Bone marrow (tissue), 2 donors: ENCODE measurements at places on chromosomes 1 and 21.

- DNase-seq, result no peak
Measured at GRCh38 chr1:3640121-3640837, 9.6 kb downstream of the WRAP73 start.

DNA sequence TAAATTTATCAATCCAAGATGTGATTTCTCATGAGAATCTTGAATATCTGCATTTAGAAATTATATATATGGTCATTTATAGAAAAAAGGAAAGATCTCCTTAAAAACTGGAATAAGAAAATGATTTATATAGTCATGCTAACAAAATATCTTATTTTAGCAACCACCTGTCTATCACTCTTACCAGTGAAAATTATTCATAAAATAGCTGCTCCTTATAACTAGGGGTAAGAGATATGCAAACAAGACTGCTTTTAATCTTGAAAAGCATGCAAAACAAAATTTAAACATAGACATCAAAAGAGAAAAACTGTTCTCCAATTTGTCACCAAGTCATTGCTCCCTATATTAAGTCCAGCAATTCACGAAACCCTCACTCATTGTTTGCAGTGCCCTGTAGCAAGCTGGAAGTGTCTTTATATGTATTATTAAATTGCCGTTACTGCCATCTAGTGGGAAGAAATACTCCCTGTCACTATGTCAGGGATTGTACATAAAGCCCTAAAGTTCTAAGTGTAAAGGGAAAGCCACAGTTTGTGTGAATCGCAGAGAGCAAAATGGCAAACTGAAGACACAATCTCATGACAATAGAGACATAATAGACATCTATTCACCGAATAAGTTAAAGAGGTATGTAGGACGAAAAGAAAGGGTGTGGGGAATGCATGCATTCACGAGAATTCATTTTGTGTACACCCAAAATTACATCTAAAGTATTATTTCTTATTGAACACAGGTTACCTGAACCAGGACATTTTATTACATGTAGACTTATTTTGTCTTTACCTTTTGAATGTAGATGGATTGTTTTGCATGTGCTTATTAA lies 600.5 kb downstream of the USP25 start:
- no peak for DNase-seq

- DNase-seq, result no peak
Measured at GRCh38 chr1:163174524-163175437, 27.9 kb downstream of the RGS5 start.

GRCh38 chr1:204190212-204191211 lies 5.8 kb downstream of the KISS1 start:
- DNase-seq, result peak; percentile 15

- no peak for DNase-seq
Measured at GRCh38 chr1:66978201-66978600, 53.4 kb downstream of the MIER1 start.
